ENCODE measurements at places on chromosomes 2 and 18. TPM values are rescaled to one million over a fixed set of nuclear protein-coding genes. Genes with fewer than 3 reads are reported as not detected.

The HOXD3 gene
- total RNA-seq = 18.0 TPM

The REV1 gene
- 34.0 TPM for total RNA-seq

The GCG gene
- total RNA-seq = not detected

The KLHL14 gene
- total RNA-seq = under 0.01 TPM

The RTP5 gene
- total RNA-seq = not detected

The ST6GAL2 gene
- 0.57 TPM for total RNA-seq

The GDF7 gene
- 11.8 TPM for total RNA-seq

The TM4SF20 gene
- total RNA-seq = not detected

The CDK15 gene
- total RNA-seq = not detected

The AQP12A gene
- total RNA-seq = not detected

The LBX2 gene
- total RNA-seq = 3.8 TPM

The TPRKB gene
- total RNA-seq = 46.5 TPM
